GM12892 (cell line): ENCODE measurements at places on chromosomes 5 and 9.

GRCh38 chr5:135112008-135112725, 78.1 kb upstream of the PITX1 start:
- no peak for DNase-seq

DNA sequence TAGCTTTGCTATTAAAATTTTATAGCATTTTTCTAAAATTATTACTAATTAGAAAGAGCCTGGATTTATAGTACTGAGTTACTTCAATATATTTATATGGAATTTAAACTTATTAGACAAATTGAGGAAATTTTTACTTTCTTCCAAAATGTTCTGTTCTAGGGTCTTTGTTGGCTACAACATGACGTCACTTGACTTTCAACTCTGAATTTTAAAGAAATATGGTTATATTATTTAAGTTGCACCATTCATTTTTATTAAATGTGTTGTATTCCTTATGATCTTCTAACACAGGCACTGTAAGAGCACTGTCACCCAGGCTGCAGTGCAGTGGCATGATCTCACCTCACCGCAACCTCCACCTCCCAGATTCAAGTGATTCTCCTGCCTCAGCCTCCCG, 119.4 kb upstream of the CYLC2 start:
- no peak for DNase-seq

- DNase-seq, result no peak
Measured at GRCh38 chr9:128919402-128920089, 1.2 kb upstream of the PHYHD1 start.

GRCh38 chr9:37918665-37919170, 14.8 kb upstream of the SLC25A51 start:
- no peak for DNase-seq

DNA sequence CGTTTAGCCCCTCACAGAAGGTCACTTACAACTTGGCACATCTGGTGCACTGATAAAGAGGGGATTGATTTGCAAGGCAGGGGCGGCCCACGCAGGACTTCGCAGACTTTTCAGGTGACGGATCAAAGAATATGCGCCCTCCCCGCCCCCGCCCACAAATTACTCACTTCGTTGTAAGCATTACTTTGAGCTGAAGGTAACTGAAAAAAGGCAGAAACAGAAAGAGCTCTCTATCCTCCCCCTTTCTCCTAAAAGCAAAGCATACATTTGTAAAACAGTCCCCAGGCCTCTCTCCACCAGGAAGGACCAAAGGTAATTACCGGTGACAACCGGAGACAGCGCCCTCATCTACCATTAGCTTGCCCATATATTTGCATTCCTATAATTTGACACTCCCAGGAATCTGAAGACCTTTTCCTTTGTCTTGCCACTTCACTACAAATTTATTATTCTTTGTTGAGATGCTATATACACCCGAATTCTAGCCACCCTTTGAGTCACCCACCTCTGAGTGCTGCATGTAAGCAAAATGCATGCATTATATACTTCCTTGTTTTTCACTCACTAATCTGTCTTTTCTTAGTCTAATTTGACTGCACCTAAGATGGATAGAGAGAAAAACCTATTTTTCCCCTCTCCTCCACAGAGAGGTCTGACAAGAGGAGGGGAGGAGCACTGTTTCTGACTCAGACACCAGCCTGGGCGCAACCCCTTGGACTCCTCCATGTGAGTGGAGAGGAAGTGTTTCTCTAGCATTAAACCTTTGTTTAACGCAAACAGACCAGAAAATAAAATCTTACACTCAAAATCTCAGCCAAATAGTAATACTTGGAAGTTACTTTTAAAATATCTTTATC, 74.7 kb upstream of the SPIN1 start:
- DNase-seq, result no peak
